ENCODE measurements at places on chromosomes 4 and X.

DNA sequence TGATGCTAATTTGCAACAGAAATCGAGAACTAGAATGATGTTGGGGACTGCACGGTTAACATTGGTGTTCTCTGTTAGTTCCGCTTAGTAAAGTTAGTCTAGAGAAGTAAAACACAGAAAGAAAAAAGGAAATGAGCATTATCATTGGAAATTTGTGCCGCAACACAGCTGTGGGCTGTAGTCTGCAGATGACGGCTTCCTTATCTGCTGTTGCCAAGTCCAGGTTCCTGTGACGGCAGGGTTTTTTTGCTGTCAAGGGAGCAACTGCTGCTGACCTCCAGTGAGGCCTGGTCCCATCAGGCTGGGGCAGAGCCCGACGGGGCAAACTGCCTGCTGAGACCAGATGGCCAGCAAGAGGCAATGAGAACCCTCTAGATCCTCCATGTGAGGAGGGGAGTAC, 38.9 kb upstream of the PHEX start:
- no peak for DNase-seq

- DNase-seq, result no peak
Measured at GRCh38 chrX:117895418-117895817, 221.2 kb downstream of the KLHL13 start.

GRCh38 chr4:94338681-94339351, 3.8 kb downstream of the HPGDS start:
- no peak for DNase-seq

GRCh38 chrX:51459125-51459524, 37.3 kb downstream of the NUDT11 start:
- DNase-seq, result peak; percentile 32

GRCh38 chr4:72390409-72390808, 178.6 kb downstream of the ADAMTS3 start:
- peak; percentile 69 for DNase-seq

- peak; percentile 84 for DNase-seq
Measured at GRCh38 chrX:49071877-49072711, 1.7 kb downstream of the PRAF2 start.

- DNase-seq, result peak; percentile 88
Measured at GRCh38 chrX:154516656-154517100, 646 bp upstream of the FAM3A start.

DNA sequence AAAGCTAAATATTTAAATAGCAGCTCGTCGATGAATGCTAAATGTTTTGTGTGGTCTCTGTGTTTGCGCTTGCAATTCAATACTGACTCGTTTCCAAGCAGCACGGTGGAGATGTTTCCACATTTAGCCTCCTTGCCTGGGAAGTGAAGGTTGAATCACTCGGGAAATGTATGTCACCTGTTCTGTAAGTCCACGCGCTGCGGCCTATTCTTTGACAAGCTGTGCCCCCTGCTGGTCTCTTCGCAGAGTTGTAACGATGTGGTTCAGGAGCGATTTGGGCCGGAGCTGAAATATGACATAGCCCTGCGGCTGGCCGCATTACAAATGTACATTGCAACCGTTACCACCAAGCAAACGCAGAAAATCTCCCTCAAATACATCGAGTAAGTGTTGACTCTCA, 89.6 kb upstream of the PRPS2 start:
- DNase-seq, result peak; percentile 69

DNA sequence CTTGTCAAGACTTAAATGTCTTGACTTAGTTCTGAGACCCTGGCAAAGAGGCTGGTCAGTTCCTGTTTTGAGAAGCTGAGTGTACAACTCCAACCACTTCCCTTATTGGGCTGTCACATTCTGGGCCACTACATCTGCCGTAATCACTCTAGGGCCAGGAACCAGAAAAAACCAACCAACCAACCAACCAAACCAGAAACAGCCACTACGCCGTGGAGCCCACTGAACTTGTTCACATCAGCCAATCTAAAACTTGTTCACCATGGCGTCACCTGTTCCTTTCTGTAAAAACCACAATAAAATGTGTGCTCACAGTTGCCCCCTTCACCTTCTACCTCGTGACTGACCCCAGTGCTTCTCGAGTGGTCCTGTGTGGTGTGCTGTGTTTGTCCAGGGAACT, 107.3 kb downstream of the JADE1 start:
- DNase-seq, result no peak

DNA sequence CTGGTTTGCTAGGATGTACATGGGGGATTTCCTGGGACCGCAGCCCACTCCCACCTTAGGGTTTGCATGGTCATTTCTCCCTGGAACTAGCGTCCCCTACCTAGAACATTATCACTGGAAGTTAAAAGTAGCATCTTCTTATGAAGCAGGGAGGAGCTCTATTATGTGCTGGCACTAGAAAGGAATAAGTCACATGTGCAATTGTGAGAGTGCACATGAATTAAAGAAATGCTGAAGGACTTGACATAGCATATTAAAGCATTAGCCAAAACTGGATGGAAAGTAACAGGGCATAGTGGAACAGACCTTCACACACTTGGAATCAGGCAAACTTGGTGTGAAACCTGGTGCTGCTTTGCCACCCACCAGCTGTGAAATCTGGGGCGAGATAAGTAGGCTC, 2.7 kb downstream of the EXOC1L start:
- no peak for DNase-seq

- peak; percentile 40 for DNase-seq
Measured at GRCh38 chr4:110275871-110276270, 77.5 kb upstream of the ELOVL6 start.

GRCh38 chr4:25788703-25789238, 74.0 kb downstream of the SEL1L3 start:
- DNase-seq, result no peak

DNA sequence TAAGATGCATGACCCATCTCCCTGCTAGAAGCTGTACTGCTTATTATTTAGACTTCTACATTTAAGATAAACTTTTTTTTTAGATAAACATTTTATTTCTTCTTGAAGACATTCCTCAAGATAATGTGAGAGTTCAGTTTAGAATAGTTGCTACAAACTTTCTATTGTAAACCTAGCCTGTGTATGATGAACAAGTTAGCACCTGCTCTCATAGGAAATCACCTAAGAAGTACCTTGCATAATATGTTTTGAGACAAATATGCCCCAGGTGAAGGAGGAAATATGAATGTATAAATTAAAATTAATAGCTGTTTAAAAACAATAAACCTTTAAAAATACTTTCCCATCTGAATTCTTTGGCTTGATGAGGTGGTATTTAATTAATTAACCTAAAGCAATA, 35.6 kb downstream of the RASGEF1B start:
- DNase-seq, result no peak

GRCh38 chr4:103754844-103755243, 35.1 kb upstream of the TACR3 start:
- peak; percentile 3 for DNase-seq

DNA sequence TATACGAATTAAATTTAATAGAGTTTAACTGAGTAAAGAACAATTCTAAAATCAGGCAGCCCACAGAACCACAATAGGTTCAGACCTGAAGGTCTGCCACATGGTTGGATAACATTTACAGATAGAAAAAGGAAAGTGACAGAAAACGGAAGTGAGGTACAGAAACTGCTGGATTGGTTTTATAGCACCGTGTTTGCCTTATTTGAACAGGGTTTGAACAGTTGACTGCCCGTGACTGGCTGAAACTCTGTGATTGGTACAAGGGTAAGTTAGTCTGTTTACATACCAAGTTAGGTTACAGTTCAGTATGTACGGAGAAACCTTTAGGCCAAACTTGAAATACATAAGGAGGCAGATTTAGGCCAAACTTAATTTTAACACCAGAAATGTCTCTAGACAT, 64.1 kb upstream of the ATXN3L start:
- DNase-seq, result no peak

DNA sequence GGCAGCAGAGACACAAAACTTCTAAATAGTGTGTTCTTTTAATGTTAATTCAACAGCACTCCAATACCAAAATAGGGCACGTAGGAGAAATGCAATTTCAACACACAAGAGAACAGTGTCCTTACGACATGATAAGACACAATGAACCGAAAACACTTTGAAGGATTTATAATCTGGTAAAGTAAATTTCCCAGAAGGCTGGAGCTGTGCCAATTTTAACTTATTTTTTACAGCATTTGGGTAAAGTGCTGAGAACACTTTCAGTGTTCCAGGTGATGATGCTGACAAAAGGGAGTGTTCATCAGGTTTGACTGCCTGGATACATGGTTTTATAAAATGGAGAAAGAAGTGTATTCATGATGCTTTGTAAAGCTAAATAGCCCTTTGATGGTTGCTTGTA, 76.5 kb downstream of the MAPK10 start:
- no peak for DNase-seq

GRCh38 chr4:137722910-137723309, 190.6 kb upstream of the PCDH18 start:
- DNase-seq, result no peak

GRCh38 chrX:47361538-47362511, 8.6 kb upstream of the ZNF157 start:
- DNase-seq, result peak; percentile 89

- DNase-seq, result no peak
Measured at GRCh38 chr4:75596061-75596460, 34.3 kb downstream of the CDKL2 start.

- DNase-seq, result peak; percentile 74
Measured at GRCh38 chr4:139606579-139607501, 50.8 kb upstream of the SETD7 start.

DNA sequence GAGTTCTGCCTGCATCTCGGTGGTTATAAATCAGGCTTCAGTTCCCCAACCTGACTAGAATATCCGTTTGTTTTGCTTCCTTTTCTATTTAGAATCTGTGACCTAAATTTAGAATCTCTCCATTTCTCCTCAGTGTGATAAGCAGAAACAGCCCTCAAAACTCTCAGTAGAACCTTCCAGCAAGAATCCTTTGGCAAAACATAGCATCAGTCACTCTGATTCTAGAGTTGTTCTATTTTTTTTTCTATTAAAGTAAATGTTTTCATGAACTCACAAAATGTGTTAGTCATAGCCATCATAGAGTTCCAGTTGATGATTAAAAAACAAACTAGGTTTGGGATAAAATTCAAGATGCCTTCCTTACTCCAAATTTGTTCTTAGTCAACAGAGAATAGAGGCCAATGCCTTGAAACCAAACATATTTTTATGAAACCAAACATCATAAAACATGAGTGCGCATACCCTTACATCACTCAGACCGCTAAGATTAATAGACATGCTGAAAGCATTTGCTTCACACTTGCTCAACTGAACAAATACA, 13.2 kb upstream of the C1QTNF7 start:
- peak; percentile 53 for DNase-seq

DNA sequence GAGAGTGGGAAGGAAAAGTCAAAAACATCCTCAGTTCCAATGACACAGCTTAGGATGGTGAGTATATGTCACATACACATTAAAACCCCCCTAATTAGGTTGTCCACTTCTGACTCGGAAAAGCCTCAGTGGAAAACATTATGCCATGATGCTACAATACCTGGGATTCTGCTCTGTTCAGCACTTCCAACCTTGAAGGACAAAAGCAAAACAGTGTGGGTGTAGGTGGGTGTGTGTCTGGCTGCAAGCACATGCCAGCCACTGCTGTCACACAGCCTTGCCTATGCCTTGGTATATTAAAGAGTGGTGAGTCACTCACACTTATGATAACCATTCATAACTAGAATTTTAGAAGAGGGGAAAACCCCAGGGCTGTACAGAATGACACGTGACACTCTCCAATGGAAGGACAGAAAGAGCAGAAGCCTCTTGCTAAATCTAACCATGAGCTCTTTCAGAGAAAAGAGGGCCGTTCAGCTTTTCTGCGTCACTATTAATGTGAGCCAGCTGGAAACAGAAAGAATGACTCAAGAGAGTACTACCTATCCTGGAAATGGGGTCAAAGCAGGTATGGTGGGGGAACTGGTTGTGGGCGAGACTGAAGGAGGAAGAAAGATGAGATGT, 159.6 kb downstream of the TET2 start:
- no peak for DNase-seq

DNA sequence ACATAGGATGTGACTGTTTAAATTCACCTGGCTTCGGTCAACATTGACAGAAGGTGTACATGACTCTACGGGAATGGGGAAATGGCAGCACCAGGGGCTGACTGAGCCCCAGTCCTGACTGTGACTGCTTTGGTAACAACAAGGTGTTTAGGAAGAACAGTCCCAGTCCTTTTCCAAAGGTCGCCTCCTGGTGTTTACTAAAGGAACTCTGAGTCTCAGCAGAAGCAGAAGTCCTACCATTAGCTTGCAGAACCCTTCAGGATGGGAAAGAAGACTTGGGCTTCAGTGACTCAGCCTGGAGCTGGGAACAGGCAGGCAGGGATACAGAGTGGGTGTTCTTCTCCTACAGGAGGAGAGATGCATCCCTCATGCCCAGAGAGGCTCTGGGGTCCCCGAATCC, 103.3 kb downstream of the MGST2 start:
- no peak for DNase-seq

DNA sequence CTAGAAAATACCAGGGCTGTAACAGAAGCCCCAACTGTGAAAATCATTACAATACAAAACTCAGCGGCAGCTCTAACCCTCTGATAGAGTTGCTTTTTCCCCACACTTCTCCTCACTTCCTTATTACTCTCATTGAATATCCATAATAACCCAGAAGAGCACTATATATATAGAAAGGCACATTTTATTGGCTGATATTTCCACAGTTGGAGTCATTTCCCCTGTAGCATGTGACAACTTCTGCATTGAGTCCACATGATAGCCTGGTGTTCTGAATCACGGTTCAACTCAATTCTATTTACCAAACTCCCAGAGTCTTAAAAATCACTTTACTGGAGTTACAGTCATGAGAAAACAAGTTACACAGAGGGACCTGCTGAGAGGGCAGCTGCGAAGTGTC, 46.6 kb upstream of the NWD2 start:
- no peak for DNase-seq

GRCh38 chrX:107167163-107167921, 38.9 kb downstream of the NUP62CL start:
- DNase-seq, result no peak

GRCh38 chrX:2568125-2568524, 67.3 kb upstream of the DHRSX start:
- DNase-seq, result no peak

GRCh38 chr4:66275411-66276038, 605.2 kb upstream of the EPHA5 start:
- peak; percentile 75 for DNase-seq

- no peak for DNase-seq
Measured at GRCh38 chrX:2418000-2418399, 82.8 kb downstream of the DHRSX start.

GRCh38 chr4:186236126-186236525, 8.8 kb downstream of the KLKB1 start:
- no peak for DNase-seq

Data from fibroblast of the aortic adventitia (primary cell).